ENCODE measurements at places on chromosomes 3 and 15. TPM values are rescaled to one million over a fixed set of nuclear protein-coding genes. Genes with fewer than 3 reads are reported as not detected.

DNA sequence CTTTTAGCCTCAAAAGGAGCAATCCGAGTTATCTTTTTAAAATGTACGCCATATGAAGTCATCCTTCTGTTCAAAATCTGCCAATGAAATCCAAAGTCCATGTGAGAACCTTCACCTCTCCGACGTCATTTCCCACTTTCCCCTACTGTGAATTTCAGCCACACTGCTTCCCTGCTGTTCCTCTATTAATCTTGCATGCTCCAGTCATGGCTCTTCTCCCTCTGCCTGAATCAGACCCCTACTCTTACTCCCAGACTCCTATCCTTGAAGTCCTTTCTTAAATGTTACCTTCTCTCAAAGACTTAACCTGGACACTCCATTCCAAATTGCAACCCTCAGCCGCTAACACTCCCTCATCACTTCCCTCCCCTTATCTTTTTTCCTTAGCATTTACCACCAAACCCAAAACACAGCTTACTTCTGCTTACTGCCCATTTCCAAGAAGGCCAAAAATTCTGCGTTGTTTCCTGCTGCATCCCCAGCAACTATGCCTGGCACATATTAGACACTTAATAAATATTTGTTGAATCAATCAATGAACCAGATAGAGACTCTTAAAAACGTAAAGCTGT, 1.2 kb downstream of the NKIRAS1 start:
- no peak for DNase-seq

The UBE3A gene
- total RNA-seq, result 118 TPM

The C3orf80 gene
- 0.50 TPM for total RNA-seq

The CACNA2D2 gene
- total RNA-seq, result 6.9 TPM

DNA sequence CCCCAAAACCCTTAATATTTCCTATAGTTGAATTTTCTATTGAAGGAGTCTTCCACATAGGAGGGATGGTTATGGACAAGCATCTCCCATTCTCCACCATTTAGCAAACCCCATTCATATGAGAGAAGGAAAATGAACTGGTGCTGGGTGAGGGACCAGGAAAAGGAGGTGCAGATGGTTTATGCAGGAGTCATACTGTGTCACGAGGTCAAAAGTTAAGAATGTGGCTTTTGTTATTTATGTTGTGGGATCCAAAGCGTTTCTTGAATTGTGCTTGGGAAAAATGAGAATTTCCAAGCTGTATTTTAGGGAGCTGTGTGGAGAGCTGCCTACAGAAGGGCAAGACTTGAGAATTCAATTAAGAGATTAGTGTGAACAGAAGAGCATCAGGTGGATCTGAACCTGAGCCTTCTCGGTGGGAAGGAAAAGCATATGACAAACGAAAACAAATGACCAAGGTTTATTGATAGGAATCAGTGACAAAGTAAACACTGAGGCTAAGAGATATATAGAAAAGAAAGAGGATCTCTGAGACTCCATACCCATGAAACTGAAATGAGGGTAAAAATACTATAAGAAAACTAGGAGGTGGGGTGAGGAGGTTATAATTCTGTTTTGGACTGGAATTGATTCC, 473.3 kb upstream of the NR2F2 start:
- no peak for DNase-seq

DNA sequence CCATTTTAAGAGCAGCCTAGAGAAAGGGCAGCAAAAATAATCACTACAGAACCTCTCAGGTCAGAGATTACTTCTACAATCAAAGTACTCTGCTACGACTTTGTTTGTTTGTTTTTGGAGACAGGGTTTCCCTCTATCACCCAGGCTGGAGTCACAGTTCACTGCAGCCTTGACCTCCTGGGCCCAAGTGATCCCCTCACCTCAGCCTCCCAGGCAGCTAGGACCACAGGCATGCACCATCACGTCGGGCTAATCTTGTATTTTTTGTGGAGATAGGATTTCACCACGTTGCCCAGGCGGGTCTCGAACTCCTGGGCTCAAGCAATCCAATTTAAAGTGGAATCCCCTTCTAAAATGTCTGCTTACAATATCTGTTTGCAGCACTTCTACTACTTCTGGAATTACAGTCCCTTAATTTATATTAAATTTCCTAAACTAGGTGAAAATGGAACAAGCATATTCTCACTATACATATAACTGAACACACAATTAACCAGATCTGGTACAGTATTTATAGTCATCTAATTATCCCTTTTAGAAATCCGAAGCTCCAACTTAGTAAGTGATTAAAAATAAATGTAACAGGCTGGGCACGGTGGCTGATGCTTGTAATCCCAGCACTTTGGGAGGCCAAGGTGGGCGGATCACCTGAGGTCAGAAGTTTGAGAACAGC, 4.4 kb downstream of the UACA start:
- DNase-seq, result no peak

The PLCH1 gene
- total RNA-seq, result 14.2 TPM

The ITGA11 gene
- not detected for total RNA-seq

DNA sequence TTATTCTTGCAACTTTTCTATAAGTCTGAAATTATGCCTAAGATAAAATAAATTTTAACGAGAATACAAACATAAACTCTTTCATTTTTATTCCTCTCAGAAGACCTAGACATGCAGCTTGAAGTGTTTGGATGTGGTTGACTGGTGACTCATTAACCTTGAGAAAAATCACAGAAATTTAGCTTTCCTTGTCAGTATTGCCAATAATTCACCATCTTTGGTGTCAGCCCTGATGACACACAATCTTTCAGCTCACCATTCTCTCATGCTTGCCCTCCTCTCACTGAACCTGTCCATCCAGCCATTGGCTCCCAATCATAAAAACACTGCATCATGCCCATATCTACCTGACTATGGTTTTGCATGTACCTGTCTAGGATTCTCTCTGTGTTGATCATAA, 22.6 kb upstream of the TNFAIP8L3 start:
- DNase-seq, result no peak

DNA sequence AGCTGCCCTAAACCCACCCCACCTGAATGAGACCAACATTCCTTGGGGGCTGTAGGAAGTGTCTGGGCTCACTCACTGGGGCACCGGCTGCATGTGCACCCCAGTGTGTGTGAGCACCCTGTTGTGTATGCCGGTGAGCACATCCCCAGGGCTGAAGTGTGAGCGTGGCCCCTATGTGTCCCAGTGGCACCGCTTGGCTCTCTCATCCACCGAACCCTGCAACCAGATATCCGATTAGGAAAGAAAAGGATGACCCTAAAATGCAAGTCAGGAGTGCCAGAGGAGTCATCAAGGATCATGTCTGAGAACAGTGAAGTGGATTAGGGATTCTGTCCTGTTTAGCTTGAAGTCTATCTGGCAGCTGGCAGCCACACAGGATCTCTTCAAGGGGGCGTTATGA, 84.0 kb upstream of the ALDH1L1 start:
- no peak for DNase-seq

DNA sequence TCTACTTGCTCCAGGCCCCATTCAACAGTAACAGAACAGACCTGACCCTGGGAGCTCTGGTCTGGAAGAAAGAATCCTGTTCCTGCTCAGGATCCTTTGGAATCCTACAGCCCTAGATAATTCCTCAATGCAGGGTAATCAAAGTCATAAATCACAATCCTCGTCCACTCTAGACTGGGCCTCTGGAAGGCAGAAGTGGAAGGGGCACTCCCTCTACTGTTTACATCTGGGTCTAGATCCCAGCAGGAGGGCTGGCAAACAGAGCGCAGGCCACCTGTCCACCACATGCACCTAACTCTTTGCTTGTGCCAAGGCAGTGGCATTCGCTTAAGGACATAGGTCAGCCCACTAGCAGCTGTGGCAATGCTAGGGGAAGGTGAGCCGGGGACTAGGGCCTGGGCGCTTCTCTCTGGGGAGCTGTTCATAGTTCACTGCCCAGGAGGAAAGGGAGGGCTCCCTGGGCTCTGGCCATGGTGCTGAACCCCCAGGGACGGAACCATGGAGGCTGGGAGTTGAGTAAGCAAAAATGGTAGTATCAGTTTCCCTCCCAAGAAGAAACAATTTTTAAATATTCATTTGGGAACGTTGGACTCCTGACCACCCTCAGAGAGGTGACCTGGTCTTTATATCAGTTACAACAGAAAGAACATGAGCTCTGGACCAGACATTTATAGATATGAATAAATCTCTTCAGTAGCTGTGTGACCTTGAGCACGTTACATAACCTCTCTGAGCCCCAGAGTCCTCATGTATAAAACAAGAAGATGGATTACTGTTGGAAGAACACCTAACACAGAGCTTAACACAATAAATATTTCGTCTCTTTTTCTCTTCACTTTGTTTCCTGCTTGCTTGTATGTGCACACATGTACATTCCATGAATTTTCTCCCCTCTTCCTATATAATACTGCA, 90.2 kb downstream of the NTRK3 start:
- peak; percentile 69 for DNase-seq

DNA sequence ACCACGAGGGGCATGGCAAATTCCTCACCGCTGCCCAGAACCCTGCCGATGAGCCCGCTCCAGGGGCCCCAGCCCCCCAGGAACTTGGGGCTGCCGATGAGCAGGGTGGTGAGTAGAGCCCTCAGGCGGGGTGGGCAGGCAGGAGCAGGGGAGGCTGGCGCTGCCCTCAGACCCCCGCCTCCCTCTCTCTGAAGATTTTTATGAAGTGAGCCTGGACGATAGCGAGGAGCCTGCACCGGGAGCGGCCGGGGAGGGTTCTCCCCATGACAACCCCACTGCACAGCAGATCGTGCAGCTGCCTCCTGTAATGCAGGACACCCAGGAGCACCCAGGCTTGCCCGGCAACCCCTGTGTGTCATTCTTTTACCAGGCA, 56.7 kb upstream of the UBE2Q2 start:
- no peak for DNase-seq

The KCNH8 gene
- 10.0 TPM for total RNA-seq

DNA sequence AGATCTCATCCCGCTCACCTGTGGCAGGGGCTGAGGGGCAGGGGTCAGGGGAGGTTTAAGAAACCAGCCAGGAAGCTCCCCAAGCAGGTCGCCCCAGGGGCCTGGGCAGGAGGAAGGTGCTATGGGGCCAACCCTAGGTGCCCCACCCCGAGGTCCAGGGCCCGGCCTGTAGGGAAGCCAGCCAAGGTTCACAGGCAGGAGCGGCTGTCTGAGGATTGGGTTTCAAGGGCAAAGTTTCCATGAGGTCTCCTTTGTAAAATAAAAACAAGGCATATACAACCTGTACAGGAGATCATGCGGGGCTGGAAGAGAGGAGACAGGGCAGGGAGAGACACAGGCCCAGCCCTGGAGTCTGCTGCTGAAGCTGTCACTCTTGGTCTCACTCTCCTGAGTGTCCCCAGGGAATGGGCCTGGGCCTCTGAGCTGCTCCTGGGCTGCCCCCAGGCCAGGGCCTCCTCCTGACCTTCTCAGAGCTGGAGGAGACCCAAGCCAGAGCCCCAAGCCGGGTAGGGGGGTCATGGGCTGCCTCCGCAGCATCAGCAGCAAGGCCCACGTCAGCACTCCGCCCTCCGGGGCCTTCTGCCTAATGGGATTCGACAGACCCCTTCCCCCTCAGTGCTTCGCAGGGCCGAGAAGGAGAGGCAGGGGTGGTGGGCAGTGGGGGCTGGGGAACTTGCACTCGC, 5.5 kb downstream of the CPLX3 start:
- no peak for DNase-seq

The SELENOT gene
- total RNA-seq, result 69.0 TPM

GRCh38 chr3:19342389-19342788, 194.1 kb downstream of the KCNH8 start:
- no peak for DNase-seq

The NOX5 gene
- not detected for total RNA-seq

- no peak for DNase-seq
Observed at GRCh38 chr3:56796202-56796601, 5.5 kb downstream of the ARHGEF3 start.

The CHL1 gene
- total RNA-seq, result 32.5 TPM

GRCh38 chr3:148366743-148367410, 330.8 kb upstream of the AGTR1 start:
- no peak for DNase-seq

DNA sequence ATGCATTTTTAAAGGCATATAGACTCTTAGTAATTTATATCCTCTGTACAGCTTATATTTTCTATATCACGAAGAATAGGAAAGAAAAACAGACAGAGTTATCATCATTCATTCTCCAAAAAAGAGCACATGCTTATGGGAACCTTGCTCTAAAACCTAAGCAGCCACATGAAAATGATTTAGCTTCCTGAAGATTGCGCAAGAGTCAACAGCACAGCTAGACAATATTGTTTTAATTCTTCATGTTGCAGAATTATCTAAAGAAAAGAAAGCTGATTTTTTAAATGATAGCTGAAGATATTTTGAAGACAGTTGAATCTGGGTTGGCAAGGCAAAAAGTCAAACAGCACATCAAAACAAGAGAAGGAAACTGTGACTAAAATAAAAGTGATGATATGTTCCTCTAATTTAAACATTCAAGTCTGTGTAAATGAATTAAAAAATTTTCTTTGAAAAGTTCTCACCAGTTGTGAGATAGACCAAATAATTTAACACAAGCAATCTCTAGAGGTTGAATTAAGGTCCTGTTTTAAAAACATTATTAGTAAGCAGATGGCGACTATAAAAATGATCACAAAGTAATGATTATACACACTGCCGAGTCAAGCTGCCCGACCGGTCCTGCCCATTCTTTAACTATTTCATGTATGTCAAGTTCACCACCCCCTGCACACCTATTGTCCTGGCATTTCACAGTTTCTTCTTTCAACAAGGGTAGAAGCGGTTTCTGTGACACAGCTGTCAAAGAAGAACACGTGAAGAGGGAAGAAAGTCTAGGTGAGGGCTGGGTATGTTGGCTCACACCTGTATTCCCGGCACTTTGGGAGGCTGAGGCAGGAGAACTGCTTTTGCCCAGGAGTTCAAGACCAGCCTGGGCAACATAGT, 74.2 kb upstream of the BHLHE40 start:
- no peak for DNase-seq

GRCh38 chr3:127690106-127690505, 17.4 kb downstream of the ABTB1 start:
- no peak for DNase-seq

DNA sequence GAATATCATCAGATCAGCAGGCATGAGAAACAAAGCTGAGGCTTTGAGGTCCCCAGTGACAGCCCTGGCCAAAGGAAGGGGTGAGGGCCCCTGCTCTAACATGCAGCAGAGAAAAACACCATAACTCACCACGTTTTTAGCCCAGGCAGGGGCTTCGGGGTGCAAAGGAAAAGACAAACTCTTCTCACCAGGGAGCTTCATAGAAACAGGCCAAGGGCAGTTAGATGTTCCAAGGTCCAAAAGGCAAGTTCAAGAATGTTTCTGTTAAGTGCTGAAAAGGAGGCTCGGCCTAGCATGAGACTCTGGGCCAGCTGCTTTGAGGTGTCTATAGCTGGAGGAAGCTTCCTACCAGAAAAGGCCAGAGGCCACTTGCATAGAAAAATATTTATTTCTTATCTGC, 608.4 kb upstream of the CFAP20DC start:
- no peak for DNase-seq

The FANCD2OS gene
- not detected for total RNA-seq

The PARP14 gene
- total RNA-seq, result 21.4 TPM

GRCh38 chr3:674116-674515, 418.7 kb upstream of the CNTN6 start:
- DNase-seq, result no peak

- DNase-seq, result no peak
Observed at GRCh38 chr3:130457671-130458070, 59.3 kb upstream of the COL6A6 start.

All from progenitor cell of endocrine pancreas (in vitro differentiated cells).